Stimulated activated CD4-positive, alpha-beta T cell treated with anti-CD3 and anti-CD28 coated beads, Interleukin-15, amount 100 ng/mL, for 24 hours (primary cell): ENCODE measurements at places on chromosomes 1 and 21.

DNA sequence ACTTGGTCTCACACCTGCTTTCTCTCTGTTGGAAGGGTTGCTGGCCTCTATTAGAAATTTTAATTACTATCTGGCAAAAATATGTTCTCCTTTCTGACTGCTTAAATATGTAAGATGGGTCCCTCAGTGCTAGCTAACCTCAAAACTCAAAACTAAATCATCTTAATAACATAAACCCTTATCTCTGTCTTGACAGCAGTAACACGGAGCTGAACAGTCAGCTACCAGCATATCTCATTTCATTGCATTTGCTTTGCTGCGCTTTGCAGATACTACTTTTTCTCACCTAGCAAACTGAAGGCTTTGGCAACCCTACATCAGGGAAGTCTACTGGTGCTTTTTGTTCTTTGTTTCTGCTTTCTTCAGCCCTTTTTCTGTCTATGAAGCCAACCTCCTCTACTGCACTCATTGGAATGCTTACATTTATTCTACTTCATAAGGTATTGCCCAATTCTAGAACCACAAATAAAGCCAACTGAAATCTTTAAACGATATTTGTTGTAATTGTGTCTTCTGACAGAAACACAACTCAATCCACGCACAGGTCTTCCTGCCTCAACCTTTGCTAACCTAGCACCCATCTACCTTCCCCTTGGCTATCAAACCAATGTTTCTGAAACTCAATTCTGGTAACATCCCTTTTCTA lies 95.6 kb downstream of the RERE start:
- no peak for DNase-seq

DNA sequence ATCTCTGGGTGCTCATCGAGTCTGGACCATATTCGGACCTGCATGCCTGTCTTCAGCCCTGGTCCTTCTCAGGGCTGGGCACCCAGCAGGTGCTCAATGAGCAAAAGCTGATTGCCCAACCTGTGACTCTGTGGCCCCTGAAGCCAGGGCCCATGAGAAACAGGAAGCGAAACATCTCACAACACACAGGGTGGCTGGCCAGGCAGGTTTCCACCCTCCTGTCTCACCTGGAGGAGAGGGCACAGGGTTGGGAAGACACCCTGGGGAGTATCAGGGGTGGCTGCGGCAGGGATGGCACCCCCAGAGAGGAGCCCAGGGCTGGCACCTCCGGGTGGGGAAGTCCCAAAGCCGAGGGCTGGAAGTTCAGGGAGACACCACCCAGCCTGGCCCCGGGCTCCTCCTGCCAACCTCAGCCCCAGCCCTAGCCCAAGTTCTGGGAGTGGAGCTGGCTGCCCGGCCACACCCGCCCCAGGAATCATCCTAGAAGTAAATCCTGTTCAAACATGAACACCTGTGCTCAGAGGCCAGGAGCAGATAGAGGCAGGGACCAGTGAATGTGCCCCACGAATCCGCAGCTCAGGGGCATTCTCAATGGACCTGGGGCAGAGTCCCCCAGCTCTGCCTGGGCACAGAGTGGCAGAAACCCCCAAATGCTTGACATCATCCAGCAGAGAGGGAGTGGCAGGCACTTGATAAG lies 54.6 kb downstream of the RAP1GAP start:
- no peak for DNase-seq

DNA sequence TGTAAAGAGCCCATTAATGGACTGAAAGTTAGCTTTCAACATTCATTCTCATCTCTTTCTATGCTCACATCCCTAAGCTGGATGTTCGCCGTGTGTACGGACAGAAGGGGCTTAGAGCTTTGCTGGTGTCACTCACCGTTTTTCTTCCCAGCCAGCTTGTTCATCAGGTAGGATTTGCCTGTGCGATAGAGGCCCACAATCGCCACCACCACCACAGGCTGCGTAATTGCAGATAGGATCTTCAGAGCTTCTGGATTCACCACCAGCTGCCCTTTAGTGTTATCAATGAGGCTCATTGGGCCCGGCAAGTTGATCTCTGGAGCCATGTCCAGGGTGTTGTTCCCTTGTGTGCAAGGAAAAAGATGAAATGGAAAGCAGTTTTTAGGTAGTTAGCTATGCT lies 4.3 kb downstream of the GBP2 start:
- no peak for DNase-seq

DNA sequence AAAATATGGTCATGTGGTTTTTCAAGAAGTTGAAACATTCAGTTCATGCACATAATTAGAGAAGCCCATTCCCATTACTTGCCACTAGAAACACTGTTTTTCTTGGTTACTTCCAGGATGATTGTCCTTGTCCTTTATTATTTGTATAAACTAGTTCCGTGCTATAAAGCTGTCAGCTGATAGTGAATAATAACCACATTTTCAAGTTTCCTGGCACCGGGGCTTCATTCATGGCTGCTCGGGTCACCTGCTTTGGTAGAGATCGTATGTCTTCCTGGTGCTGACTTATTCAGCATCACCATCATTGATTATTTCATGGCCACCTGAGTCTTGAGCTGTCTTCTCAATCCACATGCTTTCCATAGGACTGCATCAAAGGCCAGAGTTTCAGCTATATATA lies 62.9 kb upstream of the ZNF326 start:
- no peak for DNase-seq

GRCh38 chr1:81305997-81306452 lies 494.7 kb upstream of the ADGRL2 start:
- no peak for DNase-seq

- DNase-seq: no peak
Observed at GRCh38 chr1:24193046-24193445, 6.0 kb upstream of the IFNLR1 start.

GRCh38 chr1:159040206-159040605 lies 30.5 kb downstream of the IFI16 start:
- no peak for DNase-seq

GRCh38 chr1:183137782-183138181 lies 48.3 kb upstream of the LAMC2 start:
- no peak for DNase-seq

- DNase-seq: no peak
Observed at GRCh38 chr1:173285048-173285447, 77.9 kb upstream of the TNFSF4 start.
